ENCODE measurements at places on chromosomes 11 and 22. TPM values are rescaled to one million over a fixed set of nuclear protein-coding genes. Genes with fewer than 3 reads are reported as not detected.
A peak's percentile ranks its signal among the peaks of the same experiment; 100 is the strongest.

Gene CCDC87
- 0.30 TPM for total RNA-seq

Gene RIN1
- total RNA-seq = 40.3 TPM

GRCh38 chr11:76787911-76788596 is 4.9 kb downstream of the TSKU start:
- H3K4me1 ChIP-seq = peaks cover 97% of the 10 kb centered on the region
- DNase-seq = no peak
- H3K27ac ChIP-seq = peak overlapping the region; percentile 73
- H3K36me3 ChIP-seq = no peaks in the 10 kb centered on the region
- no peak overlapping the region for H3K4me3 ChIP-seq
- no peaks in the 10 kb centered on the region for H3K27me3 ChIP-seq

DNA sequence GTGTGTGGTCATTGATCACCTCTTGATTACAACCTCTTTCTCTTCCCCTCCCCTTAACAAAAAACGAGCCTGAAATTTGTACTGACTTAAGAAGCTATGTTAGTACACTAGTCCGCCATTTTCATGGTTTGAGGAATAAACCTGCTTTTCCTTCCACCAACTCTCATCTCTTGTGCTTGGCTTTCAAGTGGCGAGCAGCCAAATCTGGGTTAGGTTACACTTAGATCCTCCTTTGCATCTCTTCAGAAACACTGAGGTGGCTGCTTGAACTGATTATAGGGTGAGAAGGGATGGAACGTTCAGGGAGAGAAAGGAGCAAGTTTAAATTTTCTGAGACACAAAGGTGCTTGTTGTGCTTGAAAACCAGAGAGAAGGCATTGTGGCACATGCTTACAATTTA is 2171.4 kb downstream of the LRRC4C start:
- DNase-seq = no peak
- H3K4me1 ChIP-seq = no peaks in the 10 kb centered on the region
- H3K27ac ChIP-seq = no peak overlapping the region
- no peaks in the 10 kb centered on the region for H3K27me3 ChIP-seq

GRCh38 chr11:7690648-7691047 is 15.6 kb downstream of the OVCH2 start:
- no peaks in the 10 kb centered on the region for H3K36me3 ChIP-seq
- peaks cover 8% of the 10 kb centered on the region for H3K27me3 ChIP-seq
- H3K4me1 ChIP-seq = peaks cover 3% of the 10 kb centered on the region

GRCh38 chr11:130486987-130487923 is 38.8 kb downstream of the ADAMTS15 start:
- no peak overlapping the region for H3K27ac ChIP-seq
- no peak for DNase-seq
- no peaks in the 10 kb centered on the region for H3K27me3 ChIP-seq
- no peaks in the 10 kb centered on the region for H3K36me3 ChIP-seq
- H3K4me1 ChIP-seq = no peaks in the 10 kb centered on the region
